ENCODE measurements at places on chromosomes 1 and 21. TPM values are rescaled to one million over a fixed set of nuclear protein-coding genes. Genes with fewer than 3 reads are reported as not detected.

DNA sequence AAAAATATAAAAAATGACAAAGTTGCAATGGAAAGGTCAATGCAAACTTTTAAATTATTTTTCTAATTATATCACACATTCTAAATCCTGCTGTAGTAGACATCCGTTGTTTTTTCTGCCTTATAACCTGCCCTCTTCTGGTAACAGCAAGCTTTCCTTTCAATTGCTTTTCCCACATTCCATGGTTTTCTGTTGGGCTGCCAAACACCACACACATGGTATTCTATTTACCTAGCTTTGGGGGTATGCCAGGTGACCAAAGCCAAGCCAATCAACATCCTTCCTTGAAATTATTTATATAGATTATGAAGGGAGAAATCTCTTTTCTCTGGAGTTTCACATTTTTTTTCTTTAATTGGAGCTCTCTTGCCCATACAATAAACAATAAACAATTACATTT is 3.4 kb upstream of the LAMC1 start:
- DNase-seq = no peak

Gene GRHL3
- not detected for total RNA-seq

GRCh38 chr1:4931486-4931885 is 277.1 kb downstream of the AJAP1 start:
- no peak for DNase-seq

DNA sequence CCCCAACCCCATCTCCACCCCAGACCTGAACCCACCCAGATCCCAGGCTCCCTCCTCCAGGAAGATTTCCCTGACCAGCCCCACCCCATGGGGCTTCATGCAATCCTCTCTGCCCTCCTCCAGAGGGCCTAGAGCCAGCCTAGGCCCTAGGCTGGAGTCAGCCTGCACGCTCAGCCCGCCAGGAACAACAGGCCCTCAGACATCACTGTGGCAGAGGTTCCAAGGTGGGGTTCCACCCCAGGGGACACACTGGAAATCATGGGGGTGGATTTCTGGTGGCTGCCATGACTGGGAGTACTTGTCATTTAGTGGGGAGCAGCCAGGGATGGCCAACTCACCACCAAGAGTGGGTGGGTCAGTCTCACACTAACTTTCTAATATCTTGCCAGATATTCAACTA is 122.0 kb downstream of the GLIS1 start:
- DNase-seq = no peak

DNA sequence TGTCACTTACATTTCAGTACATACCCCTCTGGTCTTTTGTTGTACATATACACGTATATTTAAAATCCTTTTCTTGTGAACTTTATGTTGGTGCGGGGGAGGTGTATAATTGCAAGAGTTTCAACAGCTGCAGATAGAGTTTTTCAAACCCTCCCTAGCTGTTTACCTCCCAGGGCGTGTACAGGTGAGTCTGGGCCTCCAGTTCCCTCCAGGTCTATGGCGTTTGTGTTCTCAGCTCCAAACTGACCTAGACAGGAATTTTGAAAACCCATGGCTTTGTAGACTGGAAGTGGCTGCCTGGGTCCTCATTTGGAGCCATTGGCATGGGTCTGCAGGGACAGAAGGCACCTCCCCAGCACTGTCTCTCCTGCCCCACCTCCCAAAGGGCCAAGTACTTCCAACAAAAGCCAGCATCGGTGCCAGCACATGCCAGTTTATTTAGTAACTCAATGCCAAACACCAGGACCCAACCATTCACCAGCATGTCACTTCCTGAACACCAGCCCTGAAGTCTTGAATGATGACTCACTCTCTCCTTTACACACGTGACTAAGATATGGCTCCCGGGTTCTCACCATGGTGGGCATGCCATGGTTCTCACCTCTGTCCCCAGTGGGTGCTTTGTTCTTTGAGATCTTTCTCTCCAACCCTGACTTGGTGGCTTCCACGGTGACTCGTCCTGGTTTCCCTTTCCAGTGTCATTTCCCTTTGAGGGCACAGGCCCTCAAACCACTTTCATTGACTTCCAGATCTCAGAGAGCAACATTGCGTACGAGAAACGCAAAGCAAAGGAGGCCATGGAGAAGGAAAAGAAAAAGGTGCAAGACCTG is 57.3 kb upstream of the EFHD2 start:
- no peak for DNase-seq

Gene TSSK3
- 1.4 TPM for total RNA-seq

Gene PROK1
- not detected for total RNA-seq

Gene NEGR1
- 58.2 TPM for total RNA-seq
